Mammary microvascular endothelial cell (primary cell): ENCODE measurements at places on chromosomes 7 and 10. TPM values are rescaled to one million over a fixed set of nuclear protein-coding genes. Genes with fewer than 3 reads are reported as not detected.

The SPAM1 gene
- not detected in 2 replicates for total RNA-seq

The ZPBP gene
- total RNA-seq: not detected in 2 replicates

The CBX3 gene
- 115 TPM in 2 replicates for total RNA-seq

The DOCK4 gene
- 48.5 and 50.3 TPM in 2 replicates for total RNA-seq

The TIMM23 gene
- total RNA-seq: 112 and 115 TPM in 2 replicates

The PSD gene
- not detected in 2 replicates for total RNA-seq

The SPDYE18 gene
- 0.07 TPM in 1 of 2 replicates, not detected in the other for total RNA-seq

The ANKRD7 gene
- total RNA-seq: 0.49 TPM in 1 of 2 replicates, not detected in the other

The MEST gene
- 0.80 and 1.0 TPM in 2 replicates for total RNA-seq

The PON2 gene
- total RNA-seq: 111 and 112 TPM in 2 replicates

The TRRAP gene
- 19.6 and 21.7 TPM in 2 replicates for total RNA-seq

The HTR7 gene
- not detected in 2 replicates for total RNA-seq

The PALD1 gene
- total RNA-seq: 31.8 and 32.5 TPM in 2 replicates

The TRIM73 gene
- total RNA-seq: 0.05 TPM in 1 of 2 replicates, not detected in the other

The KLLN gene
- 0.10 and 0.13 TPM in 2 replicates for total RNA-seq

The PLPP4 gene
- total RNA-seq: not detected in 2 replicates

The SHLD2 gene
- 17.8 and 18.3 TPM in 2 replicates for total RNA-seq

The ZNF786 gene
- 4.2 and 4.7 TPM in 2 replicates for total RNA-seq

The ANKRD61 gene
- 0.20 and 0.40 TPM in 2 replicates for total RNA-seq

The KIAA1217 gene
- 22.5 and 25.7 TPM in 2 replicates for total RNA-seq

The GDF2 gene
- not detected in 2 replicates for total RNA-seq

The AASS gene
- 10.3 and 11.2 TPM in 2 replicates for total RNA-seq

The TBC1D12 gene
- total RNA-seq: 7.3 and 11.5 TPM in 2 replicates

The VGF gene
- 0.07 and 0.20 TPM in 2 replicates for total RNA-seq

The HECW1 gene
- not detected in 2 replicates for total RNA-seq

The PPP1R9A gene
- total RNA-seq: 0.74 and 1.5 TPM in 2 replicates

The CLDN3 gene
- 0.98 and 1.2 TPM in 2 replicates for total RNA-seq

The TMEM209 gene
- total RNA-seq: 12.0 and 14.0 TPM in 2 replicates

The PDSS1 gene
- total RNA-seq: 13.4 and 13.9 TPM in 2 replicates

The TMEM236 gene
- total RNA-seq: 0.79 and 0.80 TPM in 2 replicates

The ABCB1 gene
- total RNA-seq: 41.7 and 42.0 TPM in 2 replicates

The OR9A2 gene
- not detected in 2 replicates for total RNA-seq

The KDM7A gene
- 2.0 and 2.7 TPM in 2 replicates for total RNA-seq

The NPC1L1 gene
- not detected in 2 replicates for total RNA-seq

The CYP3A4 gene
- not detected in 2 replicates for total RNA-seq

The DRGX gene
- not detected in 2 replicates for total RNA-seq

The PCGF6 gene
- total RNA-seq: 11.3 and 13.8 TPM in 2 replicates

The CYP3A7 gene
- not detected in 2 replicates for total RNA-seq

The P4HA1 gene
- total RNA-seq: 27.5 and 30.8 TPM in 2 replicates

The OR13A1 gene
- not detected in 2 replicates for total RNA-seq

The CASP7 gene
- 51.6 and 52.4 TPM in 2 replicates for total RNA-seq

The STEAP2 gene
- total RNA-seq: 0.54 and 0.80 TPM in 2 replicates

The PTF1A gene
- not detected in 2 replicates for total RNA-seq

The TMEM139 gene
- not detected in 2 replicates for total RNA-seq

The TMEM178B gene
- total RNA-seq: not detected in 2 replicates
